ENCODE measurements at places on chromosomes 5 and 9.

GRCh38 chr5:56154732-56155484, 78.2 kb downstream of the ANKRD55 start:
- no peak for DNase-seq

DNA sequence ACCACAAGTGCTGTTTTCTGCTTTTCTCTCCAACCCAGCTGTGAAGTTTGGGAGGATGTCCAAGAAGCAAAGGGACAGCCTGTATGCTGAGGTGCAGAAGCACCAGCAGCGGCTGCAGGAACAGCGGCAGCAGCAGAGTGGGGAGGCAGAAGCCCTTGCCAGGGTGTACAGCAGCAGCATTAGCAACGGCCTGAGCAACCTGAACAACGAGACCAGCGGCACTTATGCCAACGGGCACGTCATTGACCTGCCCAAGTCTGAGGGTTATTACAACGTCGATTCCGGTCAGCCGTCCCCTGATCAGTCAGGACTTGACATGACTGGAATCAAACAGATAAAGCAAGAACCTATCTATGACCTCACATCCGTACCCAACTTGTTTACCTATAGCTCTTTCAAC, 145.2 kb downstream of the RORB start:
- DNase-seq, result peak; percentile 36

DNA sequence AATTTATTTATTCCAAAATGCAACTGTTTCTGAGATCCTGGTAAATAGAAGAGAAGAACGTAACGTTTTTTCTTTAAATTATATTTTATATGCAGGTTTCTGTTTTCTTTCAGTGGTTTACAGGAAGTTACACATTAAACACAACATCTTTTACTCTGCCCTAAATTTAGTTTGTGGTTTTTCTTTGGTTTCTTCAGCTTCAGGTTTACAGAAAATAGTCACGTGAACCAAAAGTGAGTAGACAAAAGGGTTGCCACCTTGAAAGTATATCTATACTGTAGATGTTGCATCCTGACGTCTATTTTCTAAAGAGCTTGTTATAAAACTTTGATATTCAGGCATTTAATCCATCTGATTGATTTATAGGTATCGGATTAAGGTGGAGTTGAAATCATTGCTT, 1236.6 kb downstream of the MAT2B start:
- no peak for DNase-seq

- DNase-seq, result no peak
Measured at GRCh38 chr9:114369216-114370130, 18.3 kb downstream of the AKNA start.

GRCh38 chr9:88985616-88986015, 5.7 kb upstream of the S1PR3 start:
- DNase-seq, result no peak

- no peak for DNase-seq
Measured at GRCh38 chr9:89596937-89597555, 7.8 kb upstream of the GADD45G start.

Data from right cardiac atrium (tissue), 5 donors.